Glomerular endothelial cell (primary cell): ENCODE measurements at places on chromosomes 2 and 18.

DNA sequence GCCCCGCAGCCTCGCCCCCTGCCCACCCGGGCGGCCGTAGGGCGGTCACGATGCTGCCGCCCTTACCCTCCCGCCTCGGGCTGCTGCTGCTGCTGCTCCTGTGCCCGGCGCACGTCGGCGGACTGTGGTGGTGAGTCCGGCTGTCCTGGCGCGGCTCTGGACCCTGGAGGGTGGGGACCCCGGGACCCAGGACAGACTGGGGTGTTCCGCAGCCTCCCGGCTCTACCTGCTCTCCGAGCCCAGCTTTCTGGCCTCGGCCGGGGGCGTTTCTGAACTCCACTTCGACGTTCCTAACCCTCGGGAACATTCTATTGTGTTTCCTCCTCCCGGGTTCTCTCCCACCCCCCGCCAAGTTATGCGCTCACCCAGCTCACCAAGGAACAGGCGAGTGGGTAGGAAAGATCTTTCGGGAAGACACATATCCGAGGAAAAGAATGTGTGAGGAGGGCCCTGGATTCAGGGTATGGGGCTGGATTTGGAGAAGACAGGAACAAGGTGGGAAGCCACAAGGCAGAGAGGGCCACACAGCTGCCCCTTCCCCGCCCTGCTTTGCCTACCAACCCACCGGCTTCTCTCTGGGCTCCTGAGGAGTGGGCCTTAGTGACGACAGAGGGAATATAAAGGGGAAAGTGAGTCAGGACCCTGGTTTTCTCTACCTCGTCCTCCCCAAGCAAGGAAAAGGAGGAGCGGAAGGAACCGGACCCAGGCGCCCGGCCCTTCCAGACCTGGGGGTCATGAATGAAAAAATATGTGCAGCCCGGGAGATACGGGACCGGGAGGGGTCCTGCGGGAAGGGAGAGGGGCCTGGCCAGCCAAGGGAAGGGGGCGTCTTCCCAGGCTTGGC lies 605 bp downstream of the WNT6 start:
- no peak for DNase-seq

DNA sequence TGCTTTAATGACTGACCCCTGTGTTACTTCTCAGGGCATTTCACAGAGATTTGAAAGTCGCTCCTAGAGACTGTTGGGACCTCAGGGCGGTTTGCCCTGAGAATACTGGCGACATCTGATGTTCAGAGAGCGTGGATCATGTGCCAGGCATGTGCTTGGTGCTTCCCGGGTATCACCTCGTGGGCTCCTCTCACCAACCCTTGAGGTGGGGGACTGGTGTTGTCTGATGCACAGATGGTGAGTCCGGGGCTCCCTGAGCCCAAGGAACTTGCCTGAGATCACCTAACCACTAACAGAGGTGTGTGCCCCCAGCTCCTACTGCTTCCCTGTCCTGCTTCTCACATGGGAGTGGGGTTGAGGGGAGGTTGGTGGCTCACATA lies 16.2 kb downstream of the ATOH8 start:
- no peak for DNase-seq

DNA sequence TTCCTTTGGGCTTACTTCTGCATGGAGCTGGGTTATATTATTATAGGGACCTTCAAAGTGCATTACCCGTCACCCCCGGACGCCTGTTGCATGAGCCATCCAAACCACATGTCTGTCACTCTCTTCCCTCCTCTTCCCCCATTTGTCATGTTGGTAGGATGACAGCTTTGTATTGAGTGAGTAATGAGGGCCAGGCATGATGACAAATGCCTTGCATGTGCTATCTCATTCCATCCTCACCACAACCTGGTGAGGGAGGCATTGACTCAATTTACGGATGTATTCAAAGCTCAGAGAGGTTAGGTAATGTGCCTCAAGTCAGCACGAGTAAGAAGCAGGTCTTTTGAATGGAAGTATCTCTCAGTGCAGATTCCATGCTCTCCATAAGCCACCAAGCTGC lies 510.5 kb upstream of the TNP1 start:
- DNase-seq = no peak

DNA sequence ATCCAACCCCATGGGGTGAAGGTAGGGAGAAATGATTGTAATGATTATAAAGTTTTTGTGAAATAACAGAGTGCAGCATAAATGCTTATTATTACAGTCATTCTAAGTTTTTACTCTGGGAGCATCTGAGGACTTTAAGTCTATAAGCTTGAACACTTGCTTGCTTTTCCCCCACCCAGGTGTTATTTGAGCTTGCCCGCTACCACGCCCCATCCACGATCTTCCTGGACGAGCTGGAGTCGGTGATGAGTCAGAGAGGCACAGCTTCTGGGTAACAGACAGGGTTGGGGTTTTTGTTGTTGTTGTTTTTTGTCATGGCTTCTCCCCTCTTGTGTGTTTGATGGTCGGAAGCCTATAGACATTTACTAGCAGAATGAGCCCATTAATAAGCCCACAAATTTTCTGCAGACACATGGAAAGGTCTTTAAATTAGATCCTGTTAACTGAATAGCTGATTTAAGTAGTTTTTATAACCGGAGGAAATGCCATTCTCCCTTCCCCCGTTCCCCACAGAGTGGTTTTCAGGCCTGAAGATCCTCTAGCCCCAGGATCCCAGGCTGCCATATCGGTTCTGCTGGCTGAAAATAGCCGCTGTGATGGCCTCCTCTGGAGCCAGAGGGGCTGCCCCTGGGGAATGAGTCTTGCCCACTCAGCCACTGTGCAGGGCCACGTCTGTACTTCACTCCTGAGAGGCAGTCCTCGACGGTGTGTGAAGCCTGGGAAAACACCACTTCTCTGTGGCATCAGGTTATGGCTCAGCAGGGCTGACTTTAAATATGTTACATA lies 39.9 kb upstream of the ELOA2 start:
- no peak for DNase-seq

DNA sequence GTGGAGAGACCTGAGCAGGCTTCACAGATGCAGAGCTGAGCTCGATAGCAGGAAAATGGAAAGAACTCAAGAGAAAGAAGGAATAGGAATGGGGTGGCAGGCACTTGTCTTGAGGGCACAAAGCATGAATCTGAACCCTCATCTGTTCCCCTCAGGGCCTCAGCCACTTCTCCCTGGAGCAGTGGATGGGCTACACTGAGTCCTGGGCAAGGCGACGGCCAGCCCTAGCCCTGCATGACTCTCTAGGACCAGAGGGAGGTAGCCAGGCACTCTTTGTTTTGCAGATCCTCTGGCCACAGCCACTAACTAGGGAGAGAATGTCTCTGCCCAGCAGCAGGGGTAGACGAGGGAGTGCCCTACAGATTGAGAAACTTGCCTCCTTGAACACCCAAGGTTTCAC lies 3.4 kb upstream of the TEX51 start:
- no peak for DNase-seq

DNA sequence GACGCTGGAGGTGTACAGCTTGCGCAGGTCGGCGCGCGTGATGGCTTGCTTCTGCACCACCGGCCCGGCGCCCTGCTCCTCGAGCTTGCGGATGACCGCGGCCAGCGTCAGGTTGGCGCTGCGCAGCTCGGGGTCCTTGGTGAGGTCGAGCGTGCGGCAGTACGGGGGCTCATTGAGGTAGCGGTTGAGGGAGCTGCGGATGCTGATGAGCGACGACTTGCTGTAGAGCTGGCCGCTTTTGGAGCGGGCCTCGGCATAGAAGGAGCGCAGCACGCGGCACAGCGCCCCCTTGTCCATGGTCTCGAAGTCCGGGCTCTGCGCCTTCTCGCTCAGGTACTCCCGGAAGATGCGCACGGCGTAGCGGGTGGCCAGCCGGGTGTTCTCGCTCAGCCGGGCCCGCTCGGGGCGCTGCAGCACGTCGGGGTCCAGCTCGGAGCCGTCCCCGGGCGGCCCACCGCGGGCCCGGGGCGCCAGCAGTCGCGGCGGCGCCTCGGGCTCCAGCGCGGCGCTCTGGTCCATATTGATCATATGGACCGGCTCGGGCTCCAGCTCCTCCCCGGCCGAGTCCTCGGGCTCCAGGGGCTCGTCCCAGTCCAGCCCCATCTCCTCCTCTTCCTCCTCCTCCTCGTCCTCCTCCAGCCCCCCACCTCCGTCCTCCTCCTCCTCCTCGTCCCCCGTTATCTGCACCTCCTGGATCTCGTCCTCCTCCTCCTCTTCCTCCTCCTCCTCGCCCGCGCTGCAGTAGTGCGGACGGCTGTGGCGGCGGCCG lies 523 bp downstream of the KCTD1 start:
- DNase-seq = no peak

- DNase-seq = no peak
Observed at GRCh38 chr2:96701636-96702035, 38.2 kb downstream of the LMAN2L start.

GRCh38 chr2:37390777-37391176 lies 46.3 kb downstream of the QPCT start:
- no peak for DNase-seq

GRCh38 chr2:17232776-17233556 lies 285.3 kb downstream of the RAD51AP2 start:
- DNase-seq = no peak

GRCh38 chr2:82256983-82257632 lies 1952.6 kb upstream of the LRRTM1 start:
- no peak for DNase-seq

DNA sequence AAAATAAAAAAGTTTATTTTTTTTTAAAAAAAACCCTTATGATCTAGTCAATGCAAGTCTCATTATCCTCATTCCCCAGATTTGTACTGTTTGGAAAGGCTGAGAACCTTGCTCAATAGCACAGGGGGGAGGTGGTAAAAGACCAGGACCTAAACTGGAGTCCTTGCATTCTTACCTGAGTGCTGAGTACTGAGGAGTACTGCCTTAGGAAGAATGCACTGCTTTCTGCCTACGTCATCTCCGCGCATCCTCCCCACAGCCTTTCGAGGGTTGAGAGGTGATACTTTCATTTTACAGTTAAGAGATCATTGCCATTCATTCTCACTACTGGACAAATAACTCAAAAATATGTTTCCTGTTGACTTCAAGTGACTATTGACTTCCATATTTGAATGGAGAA lies 73.8 kb downstream of the MAP3K20 start:
- no peak for DNase-seq

DNA sequence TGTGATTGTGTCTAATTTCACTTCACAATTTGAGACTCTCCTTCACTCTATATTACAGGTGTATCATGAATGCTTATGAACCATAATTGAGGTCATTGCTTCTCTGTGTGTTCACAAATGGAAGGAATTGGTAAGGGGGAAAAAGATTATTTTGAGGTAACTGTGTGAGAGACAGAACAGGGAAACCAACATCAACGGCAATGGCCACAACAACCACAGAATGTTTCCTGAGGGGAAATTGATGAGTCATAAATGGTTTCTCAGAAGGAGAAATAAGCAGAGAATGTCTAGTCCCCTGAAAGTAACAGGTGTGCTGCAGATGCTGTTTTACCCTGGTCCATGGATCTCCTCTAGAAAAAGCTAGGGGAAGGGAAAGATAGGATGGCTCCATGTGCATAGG lies 361.2 kb upstream of the GALNT5 start:
- no peak for DNase-seq

DNA sequence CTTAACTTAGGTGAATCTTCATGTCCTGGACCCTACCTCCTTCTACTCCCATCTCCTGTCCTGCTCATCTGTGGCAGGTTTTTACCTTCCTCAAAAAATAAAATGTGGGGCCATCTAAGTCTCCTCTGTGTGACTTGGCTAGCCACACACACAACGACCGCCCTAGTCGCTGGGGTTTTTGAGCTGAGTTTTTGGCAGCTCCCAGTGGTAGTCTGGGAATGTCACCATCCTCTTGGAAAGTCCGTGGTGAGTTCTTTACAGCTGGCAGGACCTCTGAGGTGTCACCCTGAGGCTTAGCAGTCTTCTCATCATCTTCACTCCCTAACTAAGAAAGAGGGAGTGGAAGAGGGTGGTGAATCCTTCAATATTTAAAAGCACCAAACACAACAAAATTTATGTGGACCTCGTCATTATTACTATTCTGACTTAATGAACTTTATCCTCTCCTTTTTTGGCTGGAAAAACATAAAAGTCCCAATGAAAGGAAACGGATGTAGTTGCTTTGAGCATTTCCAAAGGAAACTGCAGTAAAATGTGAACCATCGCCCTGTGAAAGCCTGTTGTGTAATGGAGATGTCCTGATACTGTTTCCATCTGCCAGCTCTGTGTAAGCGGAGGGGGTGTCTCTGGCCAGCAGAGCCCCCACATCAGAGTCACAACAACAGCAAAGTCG lies 78.6 kb downstream of the VAPA start:
- DNase-seq = no peak

GRCh38 chr2:66577321-66578053 lies 142.6 kb downstream of the MEIS1 start:
- no peak for DNase-seq

DNA sequence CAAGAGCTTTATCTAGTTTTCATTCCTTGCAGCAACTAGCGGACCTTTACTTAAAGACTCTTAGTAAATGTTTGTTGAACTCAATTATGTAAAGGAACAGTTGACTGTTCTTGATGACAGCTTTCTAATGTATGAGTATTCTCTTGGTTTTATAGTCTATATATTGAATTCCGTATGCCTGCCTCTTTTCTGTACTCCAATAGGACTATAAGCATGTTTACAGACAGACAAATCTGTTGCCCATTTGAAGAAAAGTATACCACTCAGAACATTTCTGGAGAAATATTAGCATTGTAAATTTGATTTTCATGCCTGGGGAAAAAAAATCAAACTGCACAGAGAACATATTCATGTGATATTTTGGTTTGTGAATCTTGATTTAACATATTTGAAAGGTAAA lies 109.5 kb downstream of the LRRTM1 start:
- DNase-seq = no peak

- no peak for DNase-seq
Observed at GRCh38 chr2:24652265-24653182, 140.7 kb downstream of the PTRHD1 start.

DNA sequence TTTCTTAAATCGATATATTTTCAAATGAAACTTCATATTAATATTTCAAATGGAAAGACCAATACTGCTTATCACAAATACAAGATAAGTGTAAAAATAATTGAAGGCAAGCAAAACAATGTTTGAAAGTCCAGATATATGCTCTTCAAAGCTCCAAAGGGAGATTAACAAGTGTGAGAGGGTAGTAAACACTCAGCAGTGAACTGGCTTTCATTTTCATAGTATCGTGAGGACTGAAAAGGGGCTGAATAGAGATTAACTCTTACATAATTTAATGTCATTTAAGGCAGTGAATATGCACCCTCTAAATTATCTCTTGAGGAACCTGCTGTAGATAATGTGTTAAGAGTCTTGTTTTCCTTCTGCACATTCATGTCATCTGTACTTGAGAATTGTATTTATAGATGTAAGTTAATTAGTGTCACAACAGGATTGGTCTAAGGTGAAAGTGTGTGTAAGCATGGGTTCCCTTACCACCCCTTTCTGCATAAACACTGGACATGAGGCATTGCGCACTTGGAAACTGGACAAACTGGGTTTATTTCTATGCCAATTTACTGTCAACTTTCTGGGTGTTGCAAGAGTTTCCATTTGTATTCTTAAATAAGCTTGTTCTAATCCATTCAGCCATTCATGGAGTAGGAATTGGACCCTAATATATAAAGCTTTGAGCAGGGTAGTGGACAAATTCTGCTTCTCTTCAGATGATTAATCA lies 76.7 kb upstream of the SESTD1 start:
- no peak for DNase-seq

- no peak for DNase-seq
Observed at GRCh38 chr2:3426615-3427014, 47.1 kb downstream of the TRAPPC12 start.
